T-helper 2 cell (primary cell): ENCODE measurements at places on chromosomes 12 and 14.

DNA sequence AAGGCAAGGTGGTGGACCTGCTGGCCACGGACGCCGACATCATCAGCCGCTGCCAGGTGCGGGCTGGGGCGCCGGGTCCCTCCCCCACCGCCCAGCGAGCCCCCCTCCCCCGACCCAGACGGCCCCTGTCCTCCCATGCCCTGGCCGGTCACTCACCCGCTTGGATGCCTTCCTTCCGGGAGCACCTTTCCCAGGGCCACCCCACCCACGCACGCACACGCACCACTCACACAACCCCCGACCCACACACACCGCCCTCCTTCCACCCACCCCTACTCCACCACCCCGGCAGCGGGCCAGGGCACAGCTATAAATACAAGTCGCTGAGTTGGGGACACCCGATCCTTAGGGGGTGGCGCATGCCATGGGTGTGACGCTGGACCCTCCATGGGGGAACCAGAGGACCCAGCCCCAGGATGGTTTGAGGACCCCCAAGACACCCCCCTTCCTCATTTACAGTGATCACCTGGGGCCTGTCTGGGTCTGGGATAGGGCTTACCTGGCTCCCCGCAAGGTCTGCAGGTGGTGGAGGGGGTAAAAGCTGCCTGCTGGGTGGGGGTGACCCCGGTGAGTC is 465 bp downstream of the ADSS1 start:
- no peak for DNase-seq

GRCh38 chr14:45084946-45085346 is 1.0 kb downstream of the PRPF39 start:
- DNase-seq: no peak

GRCh38 chr12:49536526-49537071 is 2.2 kb upstream of the KCNH3 start:
- no peak for DNase-seq

- DNase-seq: no peak
Observed at GRCh38 chr12:57296291-57296690, 45.3 kb upstream of the STAC3 start.

GRCh38 chr14:93029911-93030508 is 85.7 kb downstream of the ITPK1 start:
- DNase-seq: no peak

- DNase-seq: peak; percentile 10
Observed at GRCh38 chr14:65164068-65164824, 61.9 kb upstream of the MAX start.

- no peak for DNase-seq
Observed at GRCh38 chr14:36316131-36316530, 4.3 kb downstream of the MBIP start.

DNA sequence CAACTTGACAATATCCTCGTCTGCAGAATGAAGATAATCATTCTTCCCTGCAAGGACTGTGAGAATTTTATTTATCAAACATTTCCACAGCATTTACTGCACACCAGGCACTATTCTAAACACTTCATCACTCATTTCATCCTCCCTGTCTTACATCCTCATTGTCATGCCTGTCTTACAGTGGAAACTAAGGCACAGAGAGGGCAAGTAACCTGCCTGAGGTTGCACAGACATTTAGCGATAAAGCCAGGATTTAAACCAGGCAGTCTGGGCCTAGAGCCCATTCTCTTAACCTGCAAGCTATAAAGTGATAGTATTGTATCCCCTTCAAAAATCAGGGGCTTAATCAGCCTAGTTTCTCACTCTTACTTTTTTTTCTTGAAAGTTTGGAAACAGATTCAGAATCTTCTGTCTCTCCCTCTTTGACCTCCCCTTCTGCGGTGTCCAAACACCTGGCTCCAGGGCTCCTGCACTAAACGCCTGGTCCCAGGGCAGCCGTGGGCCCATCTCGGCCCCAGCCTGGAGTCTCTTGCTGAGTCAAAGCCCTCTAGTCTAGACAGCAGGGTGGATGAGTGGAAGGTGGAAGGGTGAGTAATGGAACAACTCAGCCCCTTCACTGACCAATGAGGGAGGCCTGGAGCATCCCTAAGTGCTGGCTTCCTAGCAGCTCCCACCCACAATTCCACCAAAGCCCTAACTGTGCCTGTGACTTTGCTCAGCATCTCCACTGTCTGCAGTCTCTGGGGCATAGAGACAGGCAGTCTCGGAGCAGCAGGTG is 12.5 kb downstream of the ISM2 start:
- DNase-seq: no peak

DNA sequence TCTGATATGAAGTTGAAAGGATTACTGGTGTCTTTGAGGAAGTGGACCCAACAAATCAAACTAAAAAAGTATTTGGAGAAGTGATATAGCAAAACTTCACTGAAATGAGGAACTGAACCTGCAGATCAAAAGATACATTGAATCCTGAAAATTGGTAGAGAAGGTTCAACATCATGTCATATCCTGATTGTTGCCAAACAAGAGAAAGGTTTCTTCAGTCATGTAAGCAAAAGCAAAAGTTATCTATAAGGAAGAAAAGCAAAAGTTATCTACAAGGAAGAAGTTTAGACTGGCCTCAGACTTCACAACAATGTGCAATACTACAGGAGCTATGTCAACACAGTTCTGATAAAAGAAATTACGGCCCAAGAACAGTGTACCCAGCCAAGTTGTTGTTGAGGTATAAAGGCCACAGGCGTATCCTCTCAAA is 142.7 kb downstream of the RAD51B start:
- DNase-seq: no peak

- no peak for DNase-seq
Observed at GRCh38 chr14:72186523-72186922, 254.3 kb downstream of the RGS6 start.

GRCh38 chr14:75514673-75515628 is 7.3 kb upstream of the BATF start:
- DNase-seq: no peak

GRCh38 chr14:75518625-75519024 is 3.6 kb upstream of the BATF start:
- DNase-seq: no peak

- no peak for DNase-seq
Observed at GRCh38 chr14:61076556-61076955, 95.5 kb downstream of the SLC38A6 start.

DNA sequence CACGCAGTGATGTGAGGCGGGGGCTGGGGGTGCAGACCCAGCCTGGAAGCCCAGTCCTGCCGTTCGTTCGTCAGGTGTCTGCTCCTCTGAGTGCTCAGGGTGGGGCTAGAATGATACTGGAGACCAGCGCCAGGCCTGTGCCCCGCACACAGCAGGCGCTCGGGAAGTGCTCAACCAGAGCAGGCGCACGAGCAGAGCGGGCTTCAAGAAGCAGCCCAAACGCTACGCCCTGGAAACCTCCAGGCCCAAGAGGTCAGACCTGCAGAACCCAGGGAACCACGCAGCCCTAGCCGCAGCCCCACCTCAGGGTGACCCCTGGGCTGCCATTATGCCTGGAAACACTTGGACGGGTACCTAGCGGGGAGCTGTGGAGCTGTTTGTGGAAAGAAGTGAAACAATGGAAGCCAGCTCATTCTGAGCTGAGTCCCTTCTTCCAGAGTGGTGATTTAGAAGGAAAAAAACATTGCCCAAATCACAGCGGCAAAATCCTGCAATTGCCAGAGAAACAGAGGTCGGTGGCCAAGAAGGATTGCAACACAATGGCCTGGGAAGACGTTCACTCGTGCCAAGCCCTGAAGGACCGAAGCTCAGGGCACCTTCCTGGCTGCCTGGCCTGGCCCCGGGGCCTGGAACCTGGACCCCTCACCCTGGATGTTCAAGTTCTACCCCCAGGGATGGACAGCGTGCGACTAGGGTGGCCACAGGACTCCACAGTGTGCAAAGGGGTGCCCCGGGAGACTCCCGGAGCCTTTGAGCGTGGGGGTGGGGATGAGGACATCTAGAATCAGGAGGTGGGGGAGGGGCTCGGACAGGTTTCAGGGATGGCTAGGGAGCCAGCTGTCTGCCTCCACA is 40.4 kb upstream of the DIO3 start:
- no peak for DNase-seq

DNA sequence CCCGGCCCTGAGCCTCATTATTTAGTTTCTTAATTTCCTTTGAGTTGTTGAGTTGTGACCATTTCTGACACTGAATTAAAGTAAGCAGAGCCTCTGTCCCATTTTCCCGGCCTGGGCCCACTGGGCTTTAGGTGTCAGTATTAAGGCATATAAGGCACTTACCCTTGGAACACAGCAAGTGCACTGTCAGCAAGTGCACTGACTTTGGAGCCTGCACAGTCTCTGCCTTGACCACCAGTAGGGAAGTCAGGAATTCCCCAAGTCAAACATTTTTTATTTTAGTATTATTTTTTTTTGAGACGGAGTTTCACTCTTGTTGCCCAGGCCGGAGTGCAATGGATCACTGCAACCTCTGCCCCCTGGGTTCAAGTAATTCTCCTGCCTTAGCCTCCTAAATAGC is 56.6 kb downstream of the MAX start:
- no peak for DNase-seq

- no peak for DNase-seq
Observed at GRCh38 chr12:123961585-123962345, 10.9 kb downstream of the CCDC92 start.

DNA sequence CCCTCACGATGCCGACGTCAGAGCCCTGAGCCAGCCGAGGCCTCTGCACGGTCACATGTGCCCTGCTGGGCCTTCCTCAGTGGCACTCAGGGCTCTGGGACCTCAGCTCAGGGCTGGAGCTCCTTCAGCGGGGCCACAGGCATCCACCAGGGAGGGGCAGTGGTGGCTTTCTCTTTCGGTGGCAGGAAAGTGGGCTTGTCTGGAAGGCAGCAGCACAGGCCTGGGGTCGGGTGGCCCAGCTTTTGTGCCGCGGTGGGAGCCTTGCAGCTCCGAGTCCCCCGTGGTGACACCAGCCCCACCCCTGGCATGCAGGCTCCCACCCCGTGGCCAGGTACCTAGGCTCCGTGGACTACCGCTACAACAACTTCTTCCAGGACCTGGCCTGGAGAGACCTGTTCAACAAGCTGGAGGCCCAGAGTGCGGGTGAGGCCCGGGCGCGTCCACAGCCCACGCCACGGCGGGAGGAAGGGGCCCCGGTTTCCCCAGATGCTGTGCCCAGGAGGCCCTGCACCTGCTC is 14.2 kb upstream of the TEX22 start:
- no peak for DNase-seq

- DNase-seq: no peak
Observed at GRCh38 chr14:61042220-61042619, 61.2 kb downstream of the SLC38A6 start.

DNA sequence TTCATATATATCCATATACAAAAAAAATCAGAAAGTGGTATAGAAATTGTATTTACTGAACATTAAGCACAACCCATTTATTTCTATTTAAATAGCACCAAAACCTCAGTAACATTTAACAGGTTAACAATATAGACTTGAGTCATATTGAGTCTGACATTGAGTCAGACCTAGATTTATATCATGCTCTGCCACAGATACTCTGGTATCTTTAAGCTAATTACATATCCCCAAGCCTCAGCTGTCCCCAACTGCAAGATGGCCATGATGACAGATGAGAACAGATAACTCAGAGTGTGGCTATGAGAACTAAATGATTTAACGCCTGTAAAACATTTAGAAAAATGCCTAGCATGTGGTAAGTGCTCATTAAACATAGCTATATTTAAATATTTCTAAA is 40.3 kb downstream of the IFNG start:
- DNase-seq: peak; percentile 95

DNA sequence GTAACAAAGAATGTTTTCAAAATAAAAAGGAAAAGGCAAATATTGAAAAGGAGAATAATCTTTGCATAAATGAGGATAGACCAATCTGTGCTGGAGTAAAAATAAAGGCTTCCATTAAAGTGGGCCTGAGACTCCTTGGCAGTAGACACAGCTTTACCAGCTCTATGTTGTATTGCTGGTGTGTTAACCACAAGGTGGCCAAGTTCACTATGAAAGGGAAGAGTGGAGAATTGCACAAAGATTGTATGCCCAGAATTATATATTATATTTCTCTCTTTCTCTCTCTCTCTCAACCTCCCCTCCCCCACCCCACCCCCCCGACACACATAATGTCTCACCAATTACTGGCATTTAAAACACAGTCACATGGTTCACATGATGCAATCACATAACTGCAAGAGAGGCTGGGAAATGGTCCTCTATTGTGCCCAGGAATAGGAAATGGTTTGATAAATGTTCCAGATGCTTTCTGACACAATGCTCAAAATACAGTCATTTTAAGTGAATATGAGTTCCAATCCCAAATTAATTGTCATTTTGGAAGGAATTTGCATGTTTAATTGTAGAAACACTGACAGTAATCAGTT is 222.6 kb upstream of the SYT1 start:
- DNase-seq: no peak

- no peak for DNase-seq
Observed at GRCh38 chr14:33052943-33053342, 114.3 kb downstream of the NPAS3 start.

DNA sequence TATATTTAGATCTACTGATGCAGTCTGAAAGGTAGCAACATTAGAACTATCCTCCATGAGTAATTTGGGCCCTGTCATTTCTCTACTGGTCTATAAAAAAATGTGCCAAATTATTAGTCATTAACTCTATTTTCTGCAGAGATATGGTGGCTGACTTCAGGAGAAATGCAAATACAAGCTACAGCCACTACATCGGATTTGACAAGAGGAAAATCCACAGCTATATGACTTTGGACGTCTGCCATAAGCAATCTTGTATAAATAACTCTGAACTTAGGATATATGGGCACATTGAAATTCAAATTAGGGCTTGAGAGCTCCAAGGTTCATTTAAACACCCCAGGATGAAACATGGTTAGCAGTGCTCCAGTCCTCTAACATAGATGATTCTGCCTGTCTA is 983.0 kb upstream of the LRFN5 start:
- no peak for DNase-seq

DNA sequence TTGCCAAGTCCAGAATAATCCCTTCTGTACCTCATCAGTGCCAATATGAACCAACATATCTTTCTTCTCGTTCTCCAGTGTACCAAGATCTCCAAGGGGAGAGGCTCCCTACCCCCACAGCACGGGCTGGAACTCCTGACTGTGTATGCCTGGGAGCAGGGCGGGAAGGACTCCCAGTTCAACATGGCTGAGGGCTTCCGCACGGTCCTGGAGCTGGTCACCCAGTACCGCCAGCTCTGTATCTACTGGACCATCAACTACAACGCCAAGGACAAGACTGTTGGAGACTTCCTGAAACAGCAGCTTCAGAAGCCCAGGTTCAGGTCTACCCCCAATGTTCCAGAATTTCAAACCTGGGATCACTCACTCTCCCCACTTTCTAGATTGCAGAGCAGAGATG is 10.5 kb upstream of the OAS2 start:
- DNase-seq: no peak

- DNase-seq: no peak
Observed at GRCh38 chr12:38745601-38746000, 159.8 kb downstream of the CPNE8 start.

DNA sequence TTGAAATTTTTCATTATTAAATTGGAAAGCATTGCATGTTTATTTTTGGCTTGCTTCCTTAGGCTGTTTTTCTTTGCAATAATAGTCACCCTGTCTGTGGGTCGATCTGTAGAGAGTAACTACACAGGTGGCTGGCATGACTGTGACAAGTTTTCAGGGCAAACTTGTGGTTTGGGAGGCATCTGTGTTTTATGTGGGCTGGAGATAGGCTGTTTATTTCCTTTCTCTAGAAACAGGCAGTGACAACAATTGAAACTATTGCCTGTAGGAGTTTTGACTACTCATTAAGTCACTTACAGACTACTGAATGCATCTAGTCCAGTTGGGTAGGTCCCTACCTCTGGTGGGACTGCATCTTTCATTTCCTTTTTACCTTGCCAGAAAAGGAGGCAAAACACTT is 155.6 kb downstream of the DYRK2 start:
- peak; percentile 20 for DNase-seq
